Fibroblast of the conjunctiva (primary cell): ENCODE measurements at places on chromosomes 2 and 18.

- no peak for DNase-seq
These were observed 254.4 kb downstream of the NBAS start for GRCh38 chr2:15306706-15307105.

- no peak for DNase-seq
These were observed 147.2 kb downstream of the DYSF start for GRCh38 chr2:71600555-71600954.

DNA sequence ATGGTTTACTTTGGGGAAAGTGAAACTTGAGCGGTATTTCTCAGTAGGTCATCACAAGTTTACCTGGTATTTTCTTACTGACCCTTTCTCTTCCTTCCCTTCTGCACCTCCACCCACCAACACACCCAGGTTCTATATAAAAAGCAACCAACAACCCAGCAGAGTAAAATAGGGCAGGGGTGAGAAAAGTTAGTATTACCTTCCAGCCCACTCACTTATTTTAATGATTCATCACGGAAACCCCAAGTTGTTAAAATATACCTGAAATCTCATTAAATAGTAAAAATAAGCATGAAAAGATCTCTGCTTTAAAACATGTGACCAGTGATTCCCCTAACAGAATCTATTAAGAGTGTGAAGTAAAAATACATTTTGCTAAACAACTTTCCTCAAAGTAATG is 306.1 kb downstream of the ZEB2 start:
- DNase-seq, result no peak

DNA sequence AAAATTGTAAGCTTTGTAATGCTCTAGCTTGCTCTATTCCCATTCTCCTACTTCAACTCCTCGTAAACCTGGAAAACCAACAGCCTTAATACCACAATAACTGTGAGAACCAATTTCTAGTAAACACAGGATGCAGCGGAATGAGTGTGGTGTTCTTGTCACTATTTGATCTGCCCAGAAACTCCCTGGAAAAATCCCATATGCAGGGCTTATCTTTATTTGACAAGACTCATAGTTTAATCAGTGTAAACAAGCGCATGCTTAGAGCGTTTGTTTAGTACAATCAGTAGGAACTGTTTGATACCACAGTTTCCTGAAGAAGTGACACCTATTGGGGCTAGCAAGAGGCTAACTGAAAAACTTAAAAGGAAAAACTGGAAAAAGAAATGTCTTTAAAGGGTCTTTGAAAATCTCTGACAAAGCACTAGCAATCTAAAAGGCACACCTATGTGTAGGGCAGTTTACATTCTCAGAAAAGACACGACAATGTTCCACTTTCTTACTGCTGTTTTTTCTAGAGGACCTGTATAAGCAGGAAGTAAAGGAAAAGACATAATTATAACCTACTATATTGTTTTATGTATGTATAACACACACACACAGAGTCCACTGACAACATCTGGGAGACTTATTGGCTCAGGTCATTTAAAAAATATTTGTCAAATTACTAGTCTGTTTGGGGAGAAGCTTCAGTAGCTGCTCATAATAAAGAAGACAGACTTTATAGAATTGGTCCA is 241.4 kb upstream of the KLHL14 start:
- DNase-seq, result no peak

DNA sequence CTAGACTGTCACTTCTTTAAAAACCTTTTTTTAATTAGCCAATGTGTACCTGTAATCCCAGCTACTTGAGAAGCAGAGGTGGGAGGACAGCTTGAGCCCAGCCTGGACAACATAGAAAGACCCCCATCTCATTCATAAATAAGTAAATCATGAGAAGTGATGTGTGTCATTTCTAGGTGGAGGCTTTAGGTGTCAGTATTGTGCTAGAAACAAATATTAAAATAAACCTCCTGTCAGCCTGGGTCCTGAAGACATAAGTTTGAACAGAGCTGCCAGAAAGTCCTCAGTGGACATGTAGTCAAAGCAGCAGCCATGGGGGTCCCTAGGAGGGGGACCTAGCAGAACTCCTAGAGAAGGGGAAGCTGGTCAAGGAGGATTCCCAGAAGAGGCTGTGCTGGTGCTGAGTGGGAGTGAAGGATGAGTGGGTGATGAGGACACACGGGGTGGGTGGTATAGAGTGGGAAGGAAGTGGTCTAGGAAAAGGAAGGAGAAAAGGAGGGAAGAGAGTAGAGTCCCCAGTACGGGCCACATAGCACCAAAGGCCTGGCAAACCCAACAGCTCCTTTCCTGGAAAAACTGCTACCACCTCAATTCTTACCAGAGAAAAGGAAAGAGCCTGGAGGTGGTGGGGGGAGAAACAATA is 316.6 kb upstream of the NCKAP5 start:
- no peak for DNase-seq

DNA sequence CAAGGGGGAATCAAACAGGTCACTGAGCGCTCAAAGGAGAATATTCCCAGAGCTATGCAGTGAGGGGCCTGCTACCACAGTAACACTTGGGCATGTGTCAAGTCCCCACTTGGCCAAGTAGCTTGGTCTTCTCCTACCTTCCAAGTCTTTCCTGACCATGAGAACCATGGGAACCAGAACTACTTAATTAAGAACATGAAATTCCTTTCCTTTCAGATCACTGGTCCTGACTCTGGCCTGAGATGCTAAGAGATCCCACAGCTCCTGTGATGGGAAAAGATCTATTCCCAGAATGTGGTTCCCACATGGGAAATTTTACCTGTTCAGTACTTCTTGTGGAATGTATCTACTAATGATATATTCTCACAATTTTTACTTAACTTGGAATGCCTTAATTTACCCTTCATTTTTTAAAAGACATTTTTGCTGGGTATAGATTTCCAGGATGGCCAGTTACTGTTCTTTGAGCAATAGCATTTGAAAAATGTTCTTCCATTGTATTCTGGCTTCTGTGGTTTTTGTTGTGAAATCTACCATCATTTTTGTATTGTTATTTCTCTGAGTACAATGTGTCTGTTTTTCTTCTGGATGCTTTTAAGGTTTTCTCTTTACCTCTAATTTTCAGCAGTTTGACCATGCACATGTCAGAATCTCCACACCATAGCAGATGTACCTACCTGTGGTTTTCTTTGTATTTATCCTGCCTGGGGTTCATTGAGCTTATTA is 37.9 kb downstream of the KCNIP3 start:
- DNase-seq, result no peak

- no peak for DNase-seq
These were observed 32.1 kb downstream of the GRHL1 start for GRCh38 chr2:9983401-9984216.

- no peak for DNase-seq
These were observed 89.5 kb downstream of the GORASP2 start for GRCh38 chr2:171018522-171018921.

GRCh38 chr2:38578832-38579231 is 23.9 kb downstream of the HNRNPLL start:
- no peak for DNase-seq

DNA sequence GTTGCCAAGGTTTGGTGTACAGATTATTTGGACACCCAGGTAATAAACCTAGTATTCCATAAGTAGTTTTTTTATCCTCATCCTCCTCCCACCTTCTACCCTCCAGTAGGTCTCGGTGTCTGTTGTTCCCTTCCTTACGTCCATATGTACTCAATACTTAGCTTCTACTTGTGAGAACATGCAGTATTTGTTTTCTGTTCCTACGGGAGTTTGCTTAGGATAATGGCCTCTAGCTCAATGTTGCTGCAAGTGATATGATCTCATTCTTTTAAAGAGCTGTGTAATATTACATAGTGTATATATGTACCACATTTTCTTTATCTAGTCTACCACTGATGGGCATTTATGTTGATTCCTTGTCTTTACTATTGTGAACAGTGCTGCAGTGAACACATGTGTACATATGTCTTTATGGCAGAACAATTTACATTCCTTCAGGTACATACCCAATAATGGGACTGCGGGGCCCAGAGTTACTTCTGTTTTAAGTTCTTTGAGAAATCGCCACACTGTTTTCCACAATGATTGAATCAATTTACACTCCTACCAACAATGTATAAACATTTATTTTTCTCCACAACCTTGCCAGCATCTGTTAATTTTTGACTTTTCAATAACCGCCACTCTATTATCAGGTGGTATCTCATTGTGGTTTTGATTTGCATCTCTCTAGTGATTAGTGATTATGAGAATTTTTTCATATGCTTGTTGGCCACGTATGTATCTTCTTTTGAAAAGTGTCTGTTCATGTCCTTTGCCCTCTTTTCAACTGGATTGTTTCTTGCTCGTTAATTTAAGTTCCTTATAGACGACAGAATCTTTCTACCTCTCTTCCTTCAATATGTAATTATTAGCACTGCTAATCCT is 88.0 kb downstream of the MEMO1 start:
- no peak for DNase-seq
